ENCODE measurements at places on chromosomes 13 and 19.

GRCh38 chr19:45413497-45413896 lies 7.1 kb downstream of the POLR1G start:
- DNase-seq: no peak

DNA sequence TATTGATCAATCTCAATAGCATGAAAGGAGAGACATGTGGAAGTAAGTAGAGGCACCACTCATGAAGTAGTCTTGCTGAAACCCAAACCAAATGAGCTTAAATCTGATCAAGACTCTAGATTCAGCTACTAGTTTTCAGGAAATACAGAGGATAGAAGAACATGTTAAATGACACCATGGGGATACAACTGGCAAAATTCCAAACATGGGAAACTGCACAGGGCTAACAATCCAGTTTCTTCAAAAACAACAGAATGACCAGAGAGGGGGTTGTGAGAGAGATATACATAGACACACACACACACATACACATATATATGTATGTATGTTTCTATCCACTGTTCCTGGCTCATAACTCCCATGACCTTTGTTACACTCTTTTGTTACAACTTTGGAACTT lies 44.8 kb downstream of the MRPL57 start:
- no peak for DNase-seq

GRCh38 chr13:79458436-79458835 lies 22.5 kb upstream of the NDFIP2 start:
- DNase-seq: no peak

- no peak for DNase-seq
Observed at GRCh38 chr13:106786006-106786563, 218.1 kb upstream of the ARGLU1 start.

- no peak for DNase-seq
Observed at GRCh38 chr19:37980419-37981170, 73.6 kb downstream of the SIPA1L3 start.

- no peak for DNase-seq
Observed at GRCh38 chr19:32646556-32646955, 28.4 kb downstream of the ANKRD27 start.

DNA sequence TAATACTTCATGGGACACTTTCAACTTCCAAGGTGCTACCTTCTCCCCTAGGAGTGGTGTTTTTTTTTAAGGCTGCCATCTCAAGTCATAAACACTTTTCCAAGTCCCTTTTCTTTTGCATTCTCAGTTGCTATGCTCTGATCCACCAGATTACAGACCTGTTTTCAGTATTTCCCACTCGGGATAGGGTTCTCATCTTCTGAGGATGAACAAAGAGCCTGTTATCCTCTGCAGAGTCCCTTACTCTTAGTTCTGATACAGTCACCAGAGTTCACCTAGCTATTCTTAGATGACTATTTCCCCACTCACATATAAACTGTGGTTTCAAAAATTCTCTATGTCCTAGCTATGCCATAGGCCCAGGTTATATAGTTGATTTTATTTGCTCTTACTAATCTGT lies 15.9 kb downstream of the ZDHHC20 start:
- no peak for DNase-seq

- DNase-seq: no peak
Observed at GRCh38 chr13:73304442-73304841, 245.6 kb downstream of the KLF5 start.
